Activated CD8-positive, alpha-beta memory T cell treated with anti-CD3 and anti-CD28 coated beads for 4 hours (primary cell): ENCODE measurements at places on chromosomes 7 and 10.

GRCh38 chr10:74589226-74589673 lies 237.2 kb upstream of the KAT6B start:
- peak; percentile 77 for DNase-seq

DNA sequence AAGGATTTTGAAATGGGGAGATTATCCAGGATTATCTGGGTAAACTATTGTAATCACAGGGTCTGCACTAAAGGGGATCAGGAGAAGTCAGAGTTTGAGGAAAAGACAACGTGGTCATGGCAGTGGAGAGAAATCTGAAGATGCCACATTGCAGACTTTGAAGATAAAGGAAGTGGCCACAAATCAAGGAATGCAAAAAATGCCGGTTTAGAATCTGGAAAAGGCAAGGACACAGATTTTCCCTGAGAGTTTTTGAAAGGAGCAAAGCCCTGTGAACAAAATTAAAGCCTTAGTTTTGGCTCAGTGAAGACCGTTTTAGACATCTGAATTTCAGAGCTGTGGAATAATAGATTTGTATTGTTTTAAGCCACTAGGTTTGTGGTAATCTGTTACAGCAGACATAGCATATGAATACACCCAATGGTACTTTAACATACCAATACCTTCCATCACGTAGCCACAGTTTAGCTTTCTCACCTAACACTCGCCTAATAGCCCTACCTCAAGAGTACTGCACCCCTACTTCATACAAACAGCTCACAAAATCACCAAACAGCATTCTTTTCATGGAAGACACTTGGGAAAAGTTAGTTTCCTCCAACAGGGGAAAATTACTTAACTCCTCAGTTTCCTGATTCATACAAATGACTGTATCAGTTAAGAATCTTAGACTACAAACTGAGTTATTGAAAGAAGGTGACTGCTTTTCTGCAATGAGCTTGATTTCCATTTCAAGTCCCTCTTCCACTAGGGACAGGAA lies 446.5 kb downstream of the INHBA start:
- DNase-seq = no peak

DNA sequence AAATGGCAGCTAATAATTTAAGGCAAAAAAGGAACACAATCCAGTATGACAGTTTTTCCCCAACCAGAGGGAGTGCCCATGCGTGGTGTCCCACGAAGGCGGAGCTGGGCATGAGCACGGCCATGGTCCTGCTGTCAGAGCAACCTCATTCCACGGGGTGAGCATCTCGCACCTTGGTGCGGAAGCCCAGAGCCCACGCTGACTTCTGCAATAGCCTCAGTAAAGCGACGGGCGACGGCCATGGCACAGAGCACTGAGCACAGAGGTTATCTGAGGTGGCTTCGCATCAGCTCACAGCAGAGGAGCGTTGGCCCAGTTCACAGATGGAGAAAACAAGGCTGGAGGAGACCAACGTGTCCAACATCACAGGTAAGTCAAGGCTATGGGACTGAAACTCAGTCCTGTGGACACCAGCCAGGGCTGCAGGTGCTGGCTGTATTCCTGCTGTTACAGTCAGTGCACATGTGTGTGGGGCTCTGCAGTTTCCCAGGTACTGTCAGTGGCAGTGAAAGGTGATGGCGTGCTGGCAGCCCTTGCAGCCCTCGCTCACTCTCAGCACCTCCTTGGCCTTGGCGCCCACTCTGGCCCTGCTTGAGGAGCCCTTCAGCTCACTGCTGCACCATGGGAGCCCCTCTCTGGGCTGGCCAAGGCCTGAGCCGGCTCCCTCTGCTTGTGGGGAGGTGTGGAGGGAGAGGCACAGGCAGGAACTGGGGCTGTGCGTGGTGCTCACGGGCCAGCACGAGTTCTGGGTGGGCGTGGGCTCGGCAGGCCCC lies 525.6 kb downstream of the PTPRN2 start:
- no peak for DNase-seq

DNA sequence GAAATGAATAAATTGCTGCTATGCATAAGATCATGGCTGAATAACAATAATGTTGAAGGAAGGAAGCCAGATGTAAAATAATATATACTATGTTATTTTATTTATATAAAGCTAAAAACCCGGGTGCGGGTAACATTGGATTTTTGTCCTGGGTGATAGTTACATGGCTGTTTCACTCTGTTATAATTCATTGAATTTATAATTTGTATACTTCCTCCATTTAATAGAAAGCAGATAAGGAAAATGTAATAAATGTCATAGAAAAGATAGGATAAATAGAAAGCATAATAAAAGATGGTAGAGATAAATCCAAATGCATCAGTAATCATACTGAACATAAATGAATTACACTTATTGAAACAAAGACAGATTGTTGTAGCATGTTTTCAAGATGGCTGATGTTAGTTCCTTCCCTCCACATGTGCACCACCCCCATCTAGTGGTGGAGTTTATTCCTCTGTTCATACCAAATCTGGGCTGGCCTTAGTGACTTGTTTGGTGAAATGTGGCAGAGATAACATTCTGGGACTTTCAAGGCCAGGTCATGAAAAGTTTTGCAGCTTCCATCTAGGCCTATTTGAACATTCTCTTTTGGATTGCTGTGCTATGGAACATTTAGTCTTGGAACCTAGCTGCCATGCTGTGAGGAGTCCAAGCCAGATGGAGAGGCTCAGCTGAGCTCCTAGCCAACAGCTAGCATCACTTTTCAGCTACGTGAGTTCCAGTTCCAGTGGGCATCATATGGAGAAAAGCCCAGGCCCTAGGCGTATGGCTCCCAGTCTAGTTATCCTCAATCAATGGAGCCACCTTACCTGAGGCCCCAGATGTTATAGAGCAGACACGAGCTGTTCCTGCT lies 46.9 kb downstream of the AHCYL2 start:
- DNase-seq = peak; percentile 20

GRCh38 chr10:4450169-4450568 lies 375.8 kb upstream of the AKR1E2 start:
- DNase-seq = no peak

GRCh38 chr7:7772397-7772821 lies 54.0 kb upstream of the RPA3 start:
- no peak for DNase-seq

- DNase-seq = no peak
Observed at GRCh38 chr7:112192236-112193154, 13.7 kb downstream of the DOCK4 start.

GRCh38 chr7:159145490-159145855 lies 806 bp upstream of the VIPR2 start:
- DNase-seq = no peak

DNA sequence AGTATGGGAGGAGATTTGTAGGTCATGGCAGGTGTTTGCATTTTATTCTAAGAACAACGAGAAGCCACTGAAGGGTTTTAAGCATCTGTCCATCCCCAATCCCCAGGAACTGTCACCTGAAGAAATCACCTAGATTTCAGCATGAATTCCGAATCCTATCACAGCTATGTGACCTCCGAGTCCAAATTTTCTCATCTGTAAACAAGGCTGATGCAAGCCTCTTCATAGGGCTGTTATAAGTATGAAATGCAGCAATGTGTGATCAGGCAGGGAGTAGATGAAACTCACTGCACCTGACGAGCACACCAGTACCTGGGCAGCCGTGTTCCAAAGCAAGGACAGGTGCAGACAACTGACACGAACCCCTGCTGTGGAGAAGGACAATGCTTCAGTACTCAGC lies 14.0 kb downstream of the HABP2 start:
- no peak for DNase-seq
